ENCODE measurements at places on chromosomes 7 and 10.

GRCh38 chr7:28200598-28200997 is 20.0 kb upstream of the JAZF1 start:
- DNase-seq: peak; percentile 19

- DNase-seq: no peak
Observed at GRCh38 chr7:25444991-25445390, 216.7 kb upstream of the NPVF start.

DNA sequence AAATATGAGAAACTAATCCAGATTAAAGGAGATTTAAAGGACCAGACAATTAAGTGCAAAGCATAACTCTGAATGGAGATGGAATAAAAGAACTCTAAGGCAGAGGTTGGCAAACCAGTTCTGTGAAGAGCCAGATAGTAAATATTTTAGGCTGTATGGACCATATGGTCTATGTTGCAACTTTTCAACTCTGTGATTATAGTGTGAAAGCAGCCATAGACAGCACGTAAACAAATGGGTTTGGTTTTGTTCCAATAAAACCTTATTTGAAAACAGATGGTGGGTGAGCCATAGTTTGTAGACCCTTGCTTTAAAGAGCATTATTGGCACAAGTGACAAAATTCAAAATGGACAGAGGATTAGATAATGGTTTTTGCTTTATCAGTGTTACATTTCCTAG is 884.1 kb downstream of the CCSER2 start:
- no peak for DNase-seq

GRCh38 chr10:95480102-95480900 is 80.9 kb downstream of the SORBS1 start:
- no peak for DNase-seq

- DNase-seq: no peak
Observed at GRCh38 chr7:48628793-48629349, 295.5 kb upstream of the CDC14C start.

- no peak for DNase-seq
Observed at GRCh38 chr7:29239638-29240037, 45.1 kb downstream of the CHN2 start.

- DNase-seq: no peak
Observed at GRCh38 chr10:27359792-27360355, 119.3 kb upstream of the ACBD5 start.

DNA sequence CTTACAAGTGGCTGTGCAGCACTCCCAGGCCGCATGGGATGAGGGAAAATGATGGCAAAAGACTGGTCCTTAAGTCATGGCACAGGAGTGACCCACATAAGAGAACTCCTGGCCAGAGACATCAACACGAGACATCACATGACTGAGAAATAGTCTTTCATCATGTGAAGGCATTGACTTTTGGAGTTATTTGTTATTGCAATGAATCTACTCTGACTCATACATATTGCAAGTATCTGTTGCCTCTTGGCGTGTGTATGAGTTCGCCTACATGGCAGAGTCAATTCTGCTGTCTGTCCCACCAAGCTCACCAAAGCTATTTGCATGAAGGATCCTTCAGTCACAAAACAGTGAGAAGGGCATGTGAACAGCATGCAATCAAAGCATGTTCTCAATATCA is 59.7 kb upstream of the HABP2 start:
- no peak for DNase-seq

- no peak for DNase-seq
Observed at GRCh38 chr7:104826135-104826534, 187.9 kb upstream of the KMT2E start.

DNA sequence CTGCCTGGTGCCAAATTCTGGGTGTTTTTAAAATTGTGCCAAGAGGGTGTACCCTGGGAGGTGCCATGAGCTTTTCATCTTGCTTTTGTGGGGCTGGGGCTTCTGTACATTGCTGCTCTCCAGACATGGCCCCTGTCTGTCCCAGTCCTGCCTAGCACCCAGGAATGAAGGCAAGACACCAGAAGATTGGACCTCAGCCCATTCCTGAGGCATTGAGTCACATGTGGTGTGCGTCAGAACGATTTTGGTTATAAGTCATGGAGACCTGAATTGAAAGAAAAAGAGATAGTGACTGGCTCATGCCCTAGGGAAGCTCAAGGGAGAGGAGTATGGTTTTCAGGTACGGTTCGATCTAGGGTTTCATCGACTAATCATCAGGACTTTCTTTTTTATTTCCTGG is 493.2 kb downstream of the TYW1 start:
- DNase-seq: no peak

- DNase-seq: peak; percentile 43
Observed at GRCh38 chr10:73803680-73804286, 7.6 kb downstream of the NDST2 start.

GRCh38 chr7:7344583-7344982 is 162.2 kb downstream of the C1GALT1 start:
- no peak for DNase-seq

GRCh38 chr10:62985807-62986600 is 147.1 kb upstream of the NRBF2 start:
- no peak for DNase-seq

DNA sequence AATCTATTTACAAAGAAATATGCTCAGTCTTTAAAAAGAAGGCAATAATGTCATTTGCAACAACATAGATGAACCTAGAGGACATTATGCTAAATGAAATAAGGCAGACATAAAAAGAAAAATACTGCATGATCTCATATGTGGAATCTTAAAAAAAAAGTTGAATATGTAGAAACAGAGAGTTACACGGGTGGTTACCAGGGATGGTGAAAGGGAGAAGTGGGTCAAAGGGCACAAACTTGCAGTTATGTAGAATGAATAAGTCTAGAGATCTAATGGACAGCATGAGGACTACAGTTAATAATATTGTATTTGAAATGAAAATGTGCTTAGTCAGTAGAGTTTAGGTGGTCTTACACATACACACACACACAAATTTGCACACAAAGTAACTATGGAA is 88.2 kb upstream of the CCDC71L start:
- DNase-seq: no peak

DNA sequence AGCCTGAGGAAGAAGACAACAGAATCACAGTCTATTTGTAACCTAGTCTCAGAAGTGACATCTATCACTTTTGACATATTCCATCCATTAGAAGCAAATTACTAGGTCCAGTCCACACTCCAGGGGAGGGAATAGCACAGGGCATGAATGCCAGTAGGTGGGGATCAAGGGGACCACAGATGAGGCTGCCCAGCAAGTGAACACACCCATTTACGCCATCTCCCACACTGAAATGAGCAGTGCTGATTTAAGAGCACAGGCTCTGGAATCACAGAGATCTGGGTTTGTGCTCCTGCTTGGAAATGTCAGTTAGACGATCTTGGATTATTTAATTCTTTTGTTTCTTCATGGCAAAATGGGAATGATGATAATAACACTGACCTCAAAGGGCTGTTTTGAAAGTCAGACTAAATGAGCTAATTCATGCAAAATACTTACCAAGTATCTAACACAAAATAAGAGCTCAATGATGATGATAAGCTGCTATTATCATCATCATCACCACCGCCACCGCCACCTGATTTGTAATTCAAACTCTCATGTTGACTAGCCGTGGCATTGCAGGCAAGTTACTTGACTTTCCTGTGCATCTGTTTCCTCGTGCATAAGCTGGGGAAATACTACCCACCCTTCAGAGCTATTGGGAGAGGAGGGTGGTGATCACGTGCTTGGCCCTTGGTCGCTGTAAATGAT is 138.9 kb upstream of the KLF14 start:
- DNase-seq: no peak

GRCh38 chr7:29156907-29157452 is 10.6 kb upstream of the CPVL start:
- no peak for DNase-seq

- DNase-seq: no peak
Observed at GRCh38 chr7:144723301-144723700, 112.6 kb downstream of the TPK1 start.

GRCh38 chr10:14567421-14567820 is 207.3 kb downstream of the FAM107B start:
- DNase-seq: no peak

Data from B cell (primary cell).